ENCODE measurements at places on chromosomes 2 and 18.

DNA sequence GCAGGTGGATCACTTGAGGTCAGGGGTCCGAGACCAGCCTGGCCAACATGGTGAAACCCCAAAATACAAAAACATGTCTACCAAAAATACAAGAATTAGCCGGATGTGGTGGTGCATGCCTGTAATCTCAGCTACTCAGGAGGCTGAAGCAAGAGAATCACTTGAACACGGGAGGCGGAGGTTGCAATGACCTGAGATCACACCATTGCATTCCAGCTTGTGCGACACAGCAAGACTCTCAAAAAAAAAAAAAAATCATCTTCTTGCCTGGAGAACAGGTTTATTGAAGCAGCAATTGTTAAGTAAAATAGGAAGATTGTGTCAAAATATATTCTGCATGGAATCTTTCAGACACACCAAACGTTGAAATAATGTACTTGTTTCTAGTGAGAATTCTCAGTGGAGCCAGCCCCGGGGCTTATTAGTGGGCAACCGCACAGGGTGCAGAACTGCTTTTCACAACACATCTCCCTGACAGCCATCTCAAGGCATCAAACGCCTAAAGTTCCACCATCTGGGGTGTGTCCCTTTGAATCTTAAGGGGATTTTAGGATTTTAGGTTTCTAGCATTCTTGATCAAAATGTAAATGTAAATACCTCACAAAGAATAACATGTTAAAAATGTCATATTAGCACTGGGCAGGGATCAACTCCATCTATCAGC is 28.6 kb upstream of the PPP4R1 start:
- DNase-seq: no peak

GRCh38 chr2:216796115-216796840 is 63.6 kb downstream of the TNP1 start:
- DNase-seq: no peak

DNA sequence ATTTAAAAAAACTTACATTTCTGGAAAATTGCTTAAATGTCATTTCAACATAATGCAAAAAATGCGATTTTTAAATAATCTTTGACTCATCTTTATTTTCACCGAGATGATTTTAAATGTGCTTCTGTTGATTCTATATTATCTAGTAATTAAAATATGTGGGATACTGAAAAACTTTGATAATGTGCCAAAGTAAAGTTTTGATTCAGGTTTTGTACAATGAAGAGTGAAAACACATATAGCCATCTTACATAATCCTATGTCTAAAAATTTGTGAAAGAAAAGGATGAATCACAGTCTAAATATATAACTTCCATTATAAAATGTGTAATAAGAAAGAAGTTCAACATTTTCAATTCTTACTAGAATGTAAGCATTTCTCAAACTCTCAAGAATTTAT is 204.3 kb upstream of the ZC3H15 start:
- DNase-seq: no peak

DNA sequence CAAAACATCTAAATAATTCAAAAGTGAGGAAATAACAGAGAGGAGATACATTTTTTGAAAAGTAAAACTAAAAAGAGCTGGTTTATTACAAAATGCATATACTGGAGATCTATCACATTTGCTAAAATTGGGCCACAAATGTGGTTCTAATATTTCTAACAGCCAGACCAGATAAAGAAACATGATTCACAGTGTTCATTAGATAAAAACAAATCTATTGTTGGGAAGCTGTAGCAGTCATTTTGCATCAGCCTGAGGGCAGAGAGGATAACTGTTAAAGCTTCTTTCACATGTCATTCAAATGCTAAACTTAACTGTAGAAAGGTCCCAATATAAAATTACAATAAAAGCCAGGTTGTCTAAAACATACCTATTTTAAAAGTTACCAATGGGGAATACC is 148.3 kb downstream of the GULP1 start:
- no peak for DNase-seq

DNA sequence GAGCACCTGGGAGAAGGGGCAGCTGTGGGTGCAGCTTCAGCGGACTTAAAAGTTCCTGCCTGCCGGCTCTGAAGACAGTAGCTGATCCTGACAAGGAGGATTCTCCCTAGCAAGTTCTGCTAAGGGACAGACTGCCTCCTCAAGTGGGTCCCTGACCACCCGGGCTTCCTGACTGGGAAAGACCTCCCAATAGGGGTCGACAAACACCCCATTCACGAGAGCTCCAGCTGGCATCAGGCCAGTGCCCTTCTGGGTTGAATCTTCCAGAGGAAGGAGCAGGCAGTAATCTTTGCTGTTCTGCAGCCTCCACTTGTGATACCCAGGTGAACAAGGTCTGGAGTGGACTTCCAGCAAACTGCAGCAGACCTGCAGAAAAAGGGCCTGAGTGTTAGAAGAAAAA is 632.9 kb downstream of the CCDC85A start:
- DNase-seq: no peak

DNA sequence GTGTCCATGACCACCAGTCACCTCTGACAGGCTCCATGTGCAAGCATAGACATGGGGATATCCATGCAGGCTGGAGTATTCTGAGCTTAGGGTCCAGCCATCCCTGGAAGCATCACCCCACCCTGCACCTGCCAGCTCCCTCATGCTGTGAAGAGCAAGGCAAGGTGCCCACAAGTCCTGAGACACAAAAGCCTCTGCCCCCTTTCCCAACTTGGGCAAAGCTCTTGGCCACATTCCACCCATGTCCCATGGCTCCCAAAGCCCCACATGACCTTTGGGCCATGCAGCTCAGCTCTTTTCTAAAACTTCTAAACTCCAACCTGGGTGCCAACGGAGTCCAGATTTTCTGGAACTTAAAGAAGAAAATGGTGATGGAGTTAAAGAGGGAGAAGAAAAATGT is 99.8 kb upstream of the SH3BP4 start:
- no peak for DNase-seq

- DNase-seq: no peak
These were observed 82.3 kb downstream of the POLR1A start for GRCh38 chr2:86023366-86023712.

DNA sequence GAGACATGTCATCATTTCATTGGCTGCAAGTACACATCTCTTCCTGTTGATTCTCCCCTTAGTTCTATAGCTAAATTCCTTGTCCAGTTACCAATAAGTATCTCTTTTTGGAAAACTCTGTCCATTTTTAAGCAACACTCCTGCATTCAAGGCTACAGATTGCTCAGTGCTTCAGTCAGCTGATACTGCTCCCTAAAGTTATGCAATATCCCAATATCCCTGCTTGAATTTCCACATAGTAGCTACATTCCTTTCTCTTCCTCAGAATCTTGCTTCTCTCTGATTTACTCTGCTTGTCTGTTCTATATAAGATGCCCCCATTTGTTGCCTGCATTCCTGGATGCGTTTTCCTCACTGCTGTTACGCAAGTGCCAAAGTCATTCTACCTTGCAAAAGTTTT is 109.8 kb downstream of the PARD3B start:
- DNase-seq: no peak

DNA sequence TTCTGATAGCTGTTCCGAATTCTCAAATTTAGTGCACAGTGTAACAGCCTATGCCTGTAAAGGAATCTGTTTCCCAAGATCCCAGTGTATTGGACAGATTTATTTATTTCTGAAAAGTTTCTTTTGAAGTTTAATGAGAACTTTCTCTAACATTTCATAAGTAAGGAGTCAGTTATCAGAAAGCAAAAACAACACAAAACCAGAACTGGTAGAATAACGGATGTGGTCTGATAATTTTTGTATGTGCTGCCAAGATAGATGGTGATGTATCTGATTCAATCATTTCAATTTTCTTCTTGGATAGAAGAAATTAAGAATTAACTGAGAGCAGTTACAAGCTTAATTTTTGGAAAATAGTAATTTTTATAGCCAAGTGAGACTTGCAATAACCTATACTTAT is 374.3 kb downstream of the SOCS6 start:
- no peak for DNase-seq

- DNase-seq: no peak
These were observed 4.3 kb downstream of the DLX1 start for GRCh38 chr2:172089633-172090032.

- no peak for DNase-seq
These were observed 2.9 kb upstream of the BCL2L11 start for GRCh38 chr2:111117598-111118480.

DNA sequence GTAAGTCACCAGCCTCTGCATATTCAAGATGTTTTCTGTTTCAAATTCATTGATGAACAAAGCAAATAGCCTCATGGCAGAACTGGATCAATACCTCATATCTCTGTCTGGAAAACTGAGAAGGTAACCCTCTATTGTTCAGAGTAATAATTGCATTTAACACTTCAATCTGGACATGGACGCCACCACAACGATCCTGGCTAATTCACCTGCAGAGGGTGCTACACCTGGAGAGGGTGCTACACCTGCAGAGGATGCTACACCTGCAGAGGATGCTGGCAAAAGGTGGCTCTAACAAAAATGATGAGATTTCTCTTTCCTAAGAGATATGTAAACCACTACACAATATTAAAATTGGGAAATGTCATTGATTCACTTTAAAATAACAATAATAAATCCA is 183.1 kb upstream of the HNRNPA3 start:
- DNase-seq: no peak

GRCh38 chr2:3522961-3523421 is 3.7 kb upstream of the ADI1 start:
- DNase-seq: no peak

- DNase-seq: no peak
These were observed 191.3 kb downstream of the MYO1B start for GRCh38 chr2:191436368-191437055.

Measured in urothelium cell line (cell line).